ENCODE measurements at places on chromosomes 12 and 14.

DNA sequence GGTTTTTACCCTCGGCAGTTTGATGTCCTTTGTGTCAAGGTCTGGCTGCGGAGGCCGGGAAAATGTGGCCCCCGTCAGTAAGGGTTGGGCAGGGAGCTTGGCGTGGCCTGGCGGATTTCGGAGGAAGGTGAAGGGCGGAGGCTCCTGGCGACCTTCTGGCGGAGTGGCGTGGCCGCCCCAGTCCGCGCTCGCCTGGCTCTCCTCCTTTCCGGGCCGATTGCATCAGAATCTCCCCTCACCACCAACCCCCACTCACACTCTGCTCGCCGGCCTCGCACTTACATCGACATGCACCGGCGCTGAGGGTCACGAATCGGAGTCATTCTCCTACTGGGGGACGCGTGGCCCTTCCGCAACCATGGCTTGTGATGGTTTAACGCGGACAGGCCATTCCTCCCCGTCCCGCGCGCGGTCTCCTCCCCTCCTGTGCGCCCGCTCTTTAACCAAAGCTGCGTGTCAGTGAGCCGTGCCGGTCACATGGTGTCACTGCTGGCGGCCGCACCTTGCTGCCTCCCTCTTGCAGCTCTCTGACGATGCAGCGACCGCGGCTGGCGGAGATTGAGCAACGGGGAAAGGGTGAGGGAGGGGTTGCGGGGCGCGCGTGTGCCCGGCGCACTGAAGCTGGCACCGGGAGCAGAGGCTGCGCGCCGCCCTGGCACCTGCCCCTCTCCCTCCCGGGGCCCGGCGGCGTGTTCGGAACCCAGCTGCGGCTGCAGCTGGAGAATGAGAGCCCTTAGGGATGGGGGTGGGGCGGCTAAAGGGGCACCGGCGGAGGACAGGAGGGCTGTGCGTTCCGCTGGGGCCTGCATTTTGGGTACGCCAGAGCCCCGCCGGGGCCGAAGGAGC lies at the start of gene SLC38A1:
TSS of gene SLC38A1 (minus strand) at position 461 of the 846 bp plus-strand sequence. CDS start 29,243 bp downstream, outside the sequence.
- peak; percentile 82 for DNase-seq

- no peak for DNase-seq
These were observed 296.7 kb downstream of the DIO2 start for GRCh38 chr14:79914595-79914994.

- no peak for DNase-seq
These were observed 121.2 kb downstream of the CRACR2A start for GRCh38 chr12:3631759-3632158.

DNA sequence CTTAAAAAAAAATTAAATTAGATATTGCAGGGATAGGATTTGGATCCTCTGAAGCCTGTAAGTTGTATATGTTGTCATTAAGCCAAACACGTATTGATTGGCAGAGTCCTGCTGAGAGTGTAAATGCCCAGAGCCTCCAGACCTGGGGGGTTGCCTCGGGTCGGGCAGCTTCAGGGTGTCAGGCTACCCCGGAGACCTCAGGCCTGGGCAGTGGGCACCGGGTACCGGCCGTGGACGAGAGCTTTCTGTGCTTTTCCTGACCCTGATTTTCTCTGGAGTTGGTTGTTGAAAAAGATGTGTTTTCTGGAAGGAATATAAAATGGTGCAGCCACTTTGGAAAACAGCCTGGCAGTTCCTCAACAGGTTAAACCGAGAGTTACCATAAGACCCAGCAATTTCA lies 96.1 kb downstream of the DNAH10 start:
- DNase-seq: no peak

DNA sequence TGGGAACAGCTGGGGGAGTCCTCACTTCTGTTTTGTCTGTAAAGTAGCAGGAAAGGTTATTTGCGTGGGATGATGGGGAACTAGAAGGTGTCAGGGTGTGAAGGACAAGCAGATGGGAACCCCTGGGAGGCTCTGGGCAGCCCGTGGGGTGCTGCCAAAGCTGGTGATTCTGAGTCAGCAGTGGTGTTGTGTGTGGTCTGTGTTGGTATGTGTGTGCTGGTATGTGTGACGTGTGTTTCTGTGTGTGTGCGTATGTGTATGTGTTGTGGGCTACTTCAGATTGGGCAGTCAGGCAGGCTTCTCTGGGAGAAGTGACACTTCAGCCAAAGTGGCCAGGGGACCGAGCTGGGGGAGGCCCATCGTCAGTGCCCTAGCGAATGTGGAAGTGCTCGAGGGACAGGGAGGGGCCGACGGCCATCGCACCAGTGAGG lies 15.3 kb upstream of the BDKRB2 start:
- no peak for DNase-seq

GRCh38 chr12:130775953-130776856 lies 60.1 kb upstream of the RIMBP2 start:
- DNase-seq: no peak

- no peak for DNase-seq
These were observed 429.7 kb downstream of the EGLN3 start for GRCh38 chr14:33521192-33521591.
